ENCODE measurements at places on chromosomes 16 and 17. TPM values are rescaled to one million over a fixed set of nuclear protein-coding genes. Genes with fewer than 3 reads are reported as not detected.

DNA sequence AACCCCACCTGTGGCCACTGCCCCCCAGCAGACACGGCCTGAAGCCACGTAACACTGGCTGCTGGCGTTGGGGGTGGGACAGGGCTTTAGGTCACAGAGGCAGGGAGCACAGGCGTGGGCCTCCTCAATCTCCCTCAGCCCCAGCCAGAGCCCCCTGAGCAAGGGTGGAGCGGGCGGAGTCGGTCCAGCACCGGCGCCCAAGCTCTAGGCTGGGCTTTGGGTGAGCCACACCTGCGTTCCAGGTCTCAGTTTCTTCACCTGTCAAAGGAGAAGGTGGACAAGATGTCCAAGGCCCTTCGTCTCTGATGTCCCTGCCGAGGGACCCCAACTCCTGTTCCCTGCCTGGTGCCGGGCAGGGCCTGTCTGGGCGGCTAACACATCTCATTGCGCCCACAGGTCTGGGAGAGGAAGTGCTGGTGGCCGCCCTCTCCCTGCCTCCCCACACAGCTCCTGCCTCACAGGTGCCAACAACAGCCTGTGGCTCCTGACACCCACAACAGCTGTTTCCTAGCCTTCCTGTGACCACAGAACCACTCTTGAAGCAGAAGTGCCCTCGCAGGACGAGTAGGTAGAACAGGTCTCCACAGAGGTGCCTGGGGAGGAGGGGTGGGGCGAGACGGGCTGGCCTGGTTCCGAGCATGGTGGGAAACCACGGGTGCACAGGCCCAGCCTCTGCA is 12.0 kb downstream of the FAM83G start:
- H3K27me3 ChIP-seq: no peaks in the 10 kb centered on the region
- no peak overlapping the region for H3K27ac ChIP-seq
- DNase-seq: no peak
- H3K36me3 ChIP-seq: peaks cover under 1% of the 10 kb centered on the region

The IL21R gene
- 0.39 TPM for total RNA-seq

DNA sequence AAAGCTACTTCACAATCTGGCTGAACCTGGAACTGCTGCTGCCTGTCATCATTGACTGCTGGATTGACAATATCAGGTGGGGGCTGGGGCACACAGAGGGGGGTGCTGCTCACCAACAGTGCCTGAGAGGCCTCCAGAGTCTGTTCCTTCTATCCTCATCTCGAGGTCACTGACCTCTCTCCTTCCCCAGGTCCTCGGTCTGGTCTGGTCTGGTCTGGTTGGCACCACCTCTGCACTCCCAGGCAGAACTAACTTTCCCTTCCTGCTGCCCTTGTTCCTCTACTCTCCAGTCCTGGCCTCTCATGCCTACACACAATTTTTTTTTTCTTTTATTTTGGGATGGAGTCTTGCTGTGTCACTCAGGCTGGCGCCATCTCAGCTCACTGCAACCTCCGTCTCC is 4.2 kb downstream of the PLA2G15 start:
- H3K27me3 ChIP-seq: no peaks in the 10 kb centered on the region
- no peak overlapping the region for H3K4me3 ChIP-seq
- H3K36me3 ChIP-seq: no peaks in the 10 kb centered on the region
- no peak for DNase-seq
- H3K27ac ChIP-seq: no peak overlapping the region

DNA sequence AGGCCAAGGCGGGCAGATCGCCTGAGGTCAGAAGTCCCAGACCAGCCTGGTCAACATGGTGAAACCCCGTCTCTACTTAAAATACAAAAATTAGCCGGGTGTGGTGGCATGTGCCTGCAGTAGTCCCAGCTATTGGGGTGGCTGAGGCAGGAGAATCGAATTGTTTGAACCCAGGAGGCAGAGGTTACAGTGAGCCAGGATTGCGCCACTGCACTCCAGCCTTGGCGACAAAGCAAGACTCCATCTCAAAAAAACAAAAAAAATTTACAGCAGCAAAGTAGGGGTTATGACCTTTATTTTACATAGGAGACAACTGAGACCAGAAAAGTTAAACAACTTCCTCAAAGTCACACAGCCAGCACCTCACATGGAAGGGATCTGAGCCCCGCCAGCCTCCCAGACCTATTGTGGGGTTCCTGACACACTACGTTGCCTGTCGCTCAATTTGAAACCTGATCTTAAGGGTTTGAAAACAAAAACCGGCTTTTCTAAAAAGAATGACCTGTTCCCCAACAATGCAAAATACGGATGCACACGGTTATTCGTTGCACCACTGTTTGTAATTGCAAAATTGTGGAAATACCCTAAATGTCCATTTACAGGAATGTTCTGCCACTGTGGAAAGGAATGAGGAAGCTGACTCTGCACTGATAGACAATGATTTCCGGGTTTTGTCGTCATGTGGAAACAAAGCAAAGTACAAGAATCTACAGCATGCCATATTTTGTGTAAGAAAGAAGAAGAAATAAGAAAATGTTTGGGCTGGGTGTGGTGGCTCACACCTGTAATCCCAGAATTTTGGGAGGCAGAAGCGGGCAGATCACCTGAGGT is 77.2 kb downstream of the CNGB1 start:
- no peak overlapping the region for H3K4me3 ChIP-seq
- no peak for DNase-seq
- no peaks in the 10 kb centered on the region for H3K27me3 ChIP-seq
- peaks cover 20% of the 10 kb centered on the region for H3K4me1 ChIP-seq
- no peak overlapping the region for H3K27ac ChIP-seq

The C17orf50 gene
- not detected for total RNA-seq

The CHST4 gene
- not detected for total RNA-seq

The RAPGEFL1 gene
- total RNA-seq: 11.9 TPM

DNA sequence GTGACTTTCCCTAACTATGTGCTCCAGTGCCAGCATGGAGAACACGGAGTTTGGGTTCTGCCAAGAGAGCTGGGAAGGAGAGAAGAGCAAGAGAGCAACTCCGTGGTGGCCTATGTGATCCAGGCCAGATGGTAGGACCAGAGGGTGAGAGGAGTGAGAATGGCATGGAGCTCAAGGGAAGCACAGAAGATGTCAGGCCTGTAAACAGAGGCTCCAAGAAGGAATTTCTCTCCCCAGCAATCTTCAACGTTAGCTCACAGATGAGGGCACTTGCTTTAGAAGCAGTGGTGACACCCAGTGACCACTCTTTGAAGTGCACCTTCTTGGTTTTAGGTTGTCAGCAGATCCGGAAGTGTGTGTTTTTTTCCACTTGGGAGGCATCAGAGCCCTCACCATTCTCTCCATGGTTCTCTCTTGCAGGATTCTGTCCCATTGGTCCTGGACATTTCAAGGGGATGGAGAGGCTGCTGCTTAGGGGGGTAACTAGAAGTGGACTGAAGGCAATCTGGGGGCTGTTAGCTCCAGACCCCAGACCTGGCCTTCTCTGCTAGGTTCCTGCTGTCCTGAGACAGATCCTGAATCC is 18.1 kb upstream of the TMEM98 start:
- H3K4me1 ChIP-seq: no peaks in the 10 kb centered on the region
- no peak overlapping the region for H3K4me3 ChIP-seq
- H3K27me3 ChIP-seq: no peaks in the 10 kb centered on the region
- H3K36me3 ChIP-seq: no peaks in the 10 kb centered on the region
- no peak overlapping the region for H3K27ac ChIP-seq

The SOX8 gene
- 2.0 TPM for total RNA-seq

DNA sequence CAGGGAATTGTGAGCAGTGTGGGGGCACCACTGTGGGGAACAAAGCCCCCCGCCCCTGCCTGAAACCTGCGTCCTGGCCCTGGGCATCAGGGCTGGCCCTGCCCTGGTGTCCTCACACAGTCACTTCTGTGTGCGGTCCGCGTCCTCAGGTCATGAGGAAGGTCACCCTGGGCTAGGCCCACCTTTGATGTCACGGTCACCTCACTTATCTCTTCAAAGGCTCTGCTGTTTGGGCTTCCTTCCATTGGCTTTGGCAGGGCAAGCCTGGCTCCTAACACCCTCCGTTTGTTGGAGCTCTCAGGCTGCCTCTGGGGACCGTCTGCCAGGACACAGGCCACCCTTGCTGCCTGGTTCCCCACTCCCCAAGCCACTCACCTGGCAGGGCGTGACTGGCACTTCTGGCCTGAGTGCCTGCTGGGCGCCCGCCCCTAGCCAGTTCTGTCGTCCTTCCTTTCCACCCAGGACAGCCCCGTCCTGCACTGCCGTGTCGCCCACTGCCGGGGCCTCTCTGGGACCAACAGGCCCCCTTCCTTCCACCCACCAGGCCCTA is 8.8 kb downstream of the CENPX start:
- no peak for DNase-seq
- peaks cover 13% of the 10 kb centered on the region for H3K4me1 ChIP-seq
- H3K4me3 ChIP-seq: no peak overlapping the region
- peaks cover 5% of the 10 kb centered on the region for H3K36me3 ChIP-seq
- H3K27ac ChIP-seq: no peak overlapping the region

DNA sequence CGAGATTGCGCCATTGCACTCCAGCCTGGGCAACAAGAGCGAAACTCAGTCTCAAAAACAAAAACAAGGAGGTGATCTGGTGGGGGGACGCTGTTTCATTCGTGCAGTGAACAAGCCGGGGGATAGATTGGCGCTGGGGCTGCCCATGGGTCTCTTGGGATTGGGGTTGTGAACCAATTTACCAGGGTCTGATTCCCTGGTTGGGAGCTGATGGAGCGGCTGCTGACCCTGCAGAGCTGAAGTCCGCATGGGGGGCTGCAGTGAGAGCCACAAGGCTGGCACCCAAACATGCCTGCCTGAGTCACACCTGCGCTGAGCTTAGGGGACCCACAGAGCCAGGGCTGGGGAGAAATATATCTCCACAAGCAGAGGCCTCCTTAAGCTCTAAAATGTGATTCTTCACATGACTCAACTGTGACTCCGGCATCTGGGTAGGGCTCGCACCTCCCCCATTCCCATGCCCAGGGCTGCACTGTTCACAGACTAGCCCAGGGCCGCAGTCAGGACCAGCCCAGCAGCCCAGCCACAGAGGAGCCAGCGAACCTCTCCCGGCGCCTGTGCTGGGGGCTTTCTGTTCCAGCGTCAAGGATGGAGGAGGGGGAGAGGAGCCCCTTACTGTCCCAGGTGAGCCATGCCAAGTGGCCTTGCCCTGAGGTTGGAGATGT is 5.0 kb downstream of the TSPAN10 start:
- no peak for DNase-seq
- H3K4me3 ChIP-seq: no peak overlapping the region
- H3K27ac ChIP-seq: no peak overlapping the region
- peaks cover 5% of the 10 kb centered on the region for H3K4me1 ChIP-seq
- H3K27me3 ChIP-seq: no peaks in the 10 kb centered on the region

- DNase-seq: no peak
- H3K4me1 ChIP-seq: no peaks in the 10 kb centered on the region
- no peak overlapping the region for H3K4me3 ChIP-seq
- H3K27ac ChIP-seq: no peak overlapping the region
These were observed 20.9 kb downstream of the GAN start for GRCh38 chr16:81335669-81336068.
